BE2C (cell line): ENCODE measurements at places on chromosomes 5 and 9.

GRCh38 chr9:126724226-126724625 lies 80.6 kb upstream of the ZBTB43 start:
- no peak for DNase-seq

DNA sequence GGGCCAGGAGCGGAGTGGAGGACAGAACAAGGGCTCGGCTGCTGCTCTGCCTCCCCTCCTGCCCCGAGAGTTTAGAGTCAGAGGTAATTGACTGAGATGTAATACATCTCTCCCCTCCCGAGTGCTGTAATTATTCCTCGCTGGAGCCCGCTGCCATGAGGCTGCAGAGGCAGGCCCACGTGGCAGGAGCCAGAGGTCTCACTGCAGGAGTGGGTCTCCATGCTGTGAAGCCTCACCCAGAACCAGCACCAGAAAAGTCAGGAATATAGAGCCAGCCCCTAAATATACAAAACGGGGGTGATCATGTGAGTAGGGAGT lies 2.5 kb downstream of the FAM163B start:
- no peak for DNase-seq

- DNase-seq = no peak
Measured at GRCh38 chr9:36127652-36128244, 8.8 kb upstream of the GLIPR2 start.

GRCh38 chr9:76323490-76323889 lies 70.7 kb downstream of the RFK start:
- no peak for DNase-seq

DNA sequence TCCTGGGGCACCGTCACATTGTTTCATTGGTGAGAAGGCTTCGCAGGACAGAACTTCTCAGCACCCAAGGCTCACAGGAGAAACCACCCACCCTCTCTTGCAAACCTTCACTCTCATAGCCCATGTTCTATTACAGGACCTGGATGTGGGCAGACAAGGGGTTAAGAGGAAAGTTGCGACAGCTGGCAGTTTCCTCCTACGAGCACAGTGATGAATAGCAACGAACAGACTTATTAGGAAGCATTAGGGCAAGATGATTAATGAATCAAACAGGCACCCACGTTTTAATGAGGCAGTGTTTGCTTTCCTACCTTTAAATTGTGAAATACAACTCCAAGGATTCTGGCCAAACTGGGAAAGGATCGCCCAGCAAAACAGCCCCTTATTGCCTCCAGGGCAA lies 339.3 kb downstream of the DRD1 start:
- no peak for DNase-seq

DNA sequence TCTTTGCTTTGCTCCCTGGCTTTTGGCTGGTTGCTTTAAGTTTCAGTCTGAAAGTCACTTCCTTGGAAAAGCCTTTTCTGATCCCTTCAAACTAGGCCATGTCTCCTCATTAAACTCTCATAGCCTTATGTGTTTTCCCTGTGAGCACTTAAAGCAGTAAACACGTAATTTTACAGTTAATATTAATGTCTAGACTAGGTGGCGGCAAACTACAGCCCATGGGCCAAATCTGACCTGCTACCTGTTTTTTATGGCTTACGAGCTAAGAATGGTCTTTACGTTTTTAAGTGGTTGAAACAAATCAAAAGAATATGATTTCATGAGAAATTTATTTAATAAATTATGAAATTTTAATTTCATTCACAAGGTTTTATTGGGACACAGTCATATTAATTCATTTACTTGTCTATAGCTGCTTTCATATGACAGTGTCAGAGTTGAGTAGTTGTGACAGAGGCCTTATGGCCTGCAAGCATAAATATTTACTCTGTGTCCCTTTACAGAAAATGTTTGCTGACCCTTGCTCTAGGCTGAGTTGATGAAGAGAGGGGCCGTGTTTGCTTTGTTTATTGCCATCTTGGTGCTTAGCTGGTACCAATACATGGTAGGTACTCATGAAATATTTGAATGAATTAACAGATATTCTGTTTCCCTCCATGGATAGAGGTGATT lies 7.4 kb downstream of the SLC44A1 start:
- no peak for DNase-seq

- no peak for DNase-seq
Measured at GRCh38 chr9:35996358-35996970, 38.5 kb upstream of the OR2S2 start.

DNA sequence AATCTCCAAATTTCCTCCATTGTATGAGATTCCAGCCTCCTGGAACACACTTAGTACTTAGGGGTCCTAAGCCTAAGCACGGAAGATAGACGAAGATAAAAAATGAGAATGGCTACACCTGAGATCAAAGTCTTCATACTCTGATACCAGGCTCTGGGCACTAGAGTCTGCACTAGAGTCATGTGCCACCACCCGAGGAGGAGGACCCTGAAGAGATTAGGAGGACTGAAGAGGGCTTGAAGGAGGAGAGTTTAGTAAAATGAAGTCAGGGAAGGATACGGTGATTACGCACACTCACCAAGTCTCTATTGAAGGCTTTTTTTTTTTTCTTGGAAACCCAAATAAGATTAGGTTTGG lies 573 bp upstream of the SPATA24 start:
- DNase-seq = no peak

GRCh38 chr5:107058803-107059202 lies 611.9 kb downstream of the EFNA5 start:
- no peak for DNase-seq

- DNase-seq = peak; percentile 43
Measured at GRCh38 chr9:109311731-109312130, 9.1 kb downstream of the EPB41L4B start.

- peak; percentile 49 for DNase-seq
Measured at GRCh38 chr5:17951392-17952169, 317.3 kb downstream of the TAF11L14 start.

DNA sequence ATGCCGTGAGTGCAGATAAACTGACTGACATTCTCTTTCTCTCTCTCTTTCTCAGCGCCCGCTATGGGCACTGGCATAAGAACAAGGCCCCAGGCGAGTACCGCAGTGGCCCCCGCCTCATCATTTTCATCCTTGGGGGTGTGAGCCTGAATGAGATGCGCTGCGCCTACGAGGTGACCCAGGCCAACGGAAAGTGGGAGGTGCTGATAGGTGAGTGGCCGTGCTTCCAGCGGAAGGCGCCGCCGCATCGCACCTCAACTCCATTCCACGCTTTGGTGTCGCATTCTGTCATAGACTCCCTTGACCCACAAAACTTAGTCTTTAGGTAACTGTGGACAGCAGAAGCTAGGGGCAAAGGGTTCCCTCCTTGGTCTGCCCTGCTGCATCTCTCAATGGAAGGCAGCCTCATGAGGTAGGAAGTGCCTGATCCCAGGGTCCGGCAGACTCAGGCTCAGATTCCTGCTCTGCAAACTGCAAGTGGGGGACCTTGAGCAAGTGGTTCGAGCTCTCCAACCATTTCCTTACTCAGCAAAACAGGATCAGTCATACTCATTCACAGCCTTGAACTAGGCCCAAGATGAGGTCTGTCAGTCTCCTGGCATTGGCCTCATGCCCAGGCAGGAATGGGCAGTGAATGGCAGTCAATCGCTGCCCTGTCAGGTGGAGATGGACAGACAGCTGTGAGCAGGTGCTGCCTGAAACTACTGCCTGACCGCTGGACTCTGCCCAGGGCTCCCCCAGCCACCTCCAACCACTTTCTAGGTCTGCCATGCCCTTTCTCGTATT lies 24.2 kb upstream of the CFAP157 start:
- DNase-seq = no peak

DNA sequence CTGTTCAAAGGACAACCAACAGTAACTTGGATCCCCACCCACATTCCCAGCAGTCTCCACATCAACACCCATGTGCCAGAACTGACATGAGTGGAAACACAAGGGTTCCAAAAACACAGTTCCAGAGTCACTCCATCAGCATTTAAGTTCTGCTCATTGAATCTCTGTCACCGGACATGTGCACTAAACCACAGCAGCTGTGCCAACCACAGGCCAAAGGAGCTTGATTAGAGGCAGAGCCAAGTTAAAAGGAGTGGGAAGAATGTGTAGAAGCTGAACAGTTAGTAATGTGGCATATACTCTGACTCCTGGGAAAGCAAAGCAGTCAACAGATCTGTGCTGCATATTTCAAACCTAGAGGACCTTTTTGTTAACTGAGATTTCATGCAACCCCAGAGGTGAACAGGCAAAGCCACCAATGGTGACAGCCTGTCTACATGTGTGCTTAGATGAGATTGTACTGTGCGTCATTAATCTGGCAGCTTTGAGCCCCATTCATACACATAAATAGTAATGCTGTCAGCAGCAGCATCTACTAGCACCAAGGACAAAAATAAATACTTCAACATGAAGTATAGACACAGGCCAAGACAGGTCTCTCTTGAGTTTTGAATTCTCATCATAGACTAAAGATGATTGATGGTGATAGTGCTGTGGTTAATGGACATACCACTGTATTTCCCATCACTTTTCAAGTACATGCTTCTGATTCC lies 16.4 kb upstream of the FST start:
- DNase-seq = no peak

GRCh38 chr5:111954516-111955395 lies 197.8 kb upstream of the NREP start:
- DNase-seq = no peak

DNA sequence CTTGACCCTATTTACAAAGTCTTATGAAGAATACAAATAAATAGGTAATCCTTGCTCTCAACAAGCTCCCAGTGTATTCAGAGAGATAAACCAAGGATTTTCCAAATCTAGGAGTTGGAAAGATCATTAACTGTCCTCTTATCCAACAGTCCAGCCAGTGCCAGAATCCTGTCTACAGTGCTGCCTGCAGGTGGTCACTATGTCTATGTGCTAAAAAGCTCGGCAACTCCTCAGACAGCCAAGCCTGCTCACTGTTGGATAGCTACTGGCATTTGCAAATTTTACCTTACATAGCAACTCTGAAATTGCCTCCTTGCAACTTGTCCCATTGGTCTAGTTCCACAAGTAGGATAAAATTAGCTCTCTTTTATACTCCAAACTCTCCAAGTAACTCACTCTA lies 187.4 kb downstream of the DCP2 start:
- DNase-seq = no peak

DNA sequence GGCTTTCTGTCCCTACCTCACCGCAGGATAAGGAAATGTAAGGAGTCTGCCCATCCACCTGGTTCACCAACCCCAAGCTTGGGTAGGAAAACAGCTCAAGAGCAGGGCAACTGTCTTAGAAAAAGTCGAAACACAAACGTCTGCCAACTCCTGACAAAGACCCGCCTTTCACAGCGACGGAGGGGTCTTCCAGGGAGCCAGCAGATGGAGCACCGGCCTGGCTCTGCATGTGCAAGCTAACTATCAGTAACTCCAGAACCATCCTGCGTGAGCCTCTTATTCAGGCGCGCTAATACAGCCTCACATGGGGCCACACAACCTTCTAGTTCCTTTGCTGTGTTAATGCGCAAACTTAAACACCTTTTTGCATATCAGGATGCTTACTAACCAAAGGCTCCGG lies 26.9 kb downstream of the CAMSAP1 start:
- no peak for DNase-seq

DNA sequence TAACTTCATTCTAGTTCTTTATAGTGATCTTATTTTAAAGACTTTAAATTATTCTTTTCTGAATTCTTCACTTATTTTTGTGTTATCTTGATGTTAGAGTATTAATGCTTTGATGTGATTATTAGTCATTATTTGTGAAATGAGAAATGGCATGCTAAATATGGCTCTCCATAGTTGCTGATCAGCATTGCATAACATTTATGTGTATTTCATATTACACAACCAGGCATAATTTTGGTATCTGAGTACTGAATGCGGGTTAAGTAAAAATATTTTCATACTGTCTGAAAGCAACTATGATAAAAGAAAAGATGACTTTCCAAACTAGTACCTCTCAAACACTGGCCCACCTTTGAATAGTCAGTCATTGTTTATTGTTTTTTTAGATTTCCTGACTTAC lies 41.1 kb upstream of the CCNH start:
- no peak for DNase-seq

GRCh38 chr9:131318231-131319085 lies 28.9 kb downstream of the PLPP7 start:
- DNase-seq = no peak

GRCh38 chr5:38845526-38846378 lies at the start of gene OSMR:
OSMR (plus strand) TSS chr5:38846012; CDS start chr5:38869045, 23,033 bp downstream.
- DNase-seq = no peak

GRCh38 chr5:56047448-56047847 lies 52.7 kb upstream of the IL6ST start:
- DNase-seq = no peak

- peak; percentile 42 for DNase-seq
Measured at GRCh38 chr5:59840200-59840601, 53.3 kb downstream of the PDE4D start.

DNA sequence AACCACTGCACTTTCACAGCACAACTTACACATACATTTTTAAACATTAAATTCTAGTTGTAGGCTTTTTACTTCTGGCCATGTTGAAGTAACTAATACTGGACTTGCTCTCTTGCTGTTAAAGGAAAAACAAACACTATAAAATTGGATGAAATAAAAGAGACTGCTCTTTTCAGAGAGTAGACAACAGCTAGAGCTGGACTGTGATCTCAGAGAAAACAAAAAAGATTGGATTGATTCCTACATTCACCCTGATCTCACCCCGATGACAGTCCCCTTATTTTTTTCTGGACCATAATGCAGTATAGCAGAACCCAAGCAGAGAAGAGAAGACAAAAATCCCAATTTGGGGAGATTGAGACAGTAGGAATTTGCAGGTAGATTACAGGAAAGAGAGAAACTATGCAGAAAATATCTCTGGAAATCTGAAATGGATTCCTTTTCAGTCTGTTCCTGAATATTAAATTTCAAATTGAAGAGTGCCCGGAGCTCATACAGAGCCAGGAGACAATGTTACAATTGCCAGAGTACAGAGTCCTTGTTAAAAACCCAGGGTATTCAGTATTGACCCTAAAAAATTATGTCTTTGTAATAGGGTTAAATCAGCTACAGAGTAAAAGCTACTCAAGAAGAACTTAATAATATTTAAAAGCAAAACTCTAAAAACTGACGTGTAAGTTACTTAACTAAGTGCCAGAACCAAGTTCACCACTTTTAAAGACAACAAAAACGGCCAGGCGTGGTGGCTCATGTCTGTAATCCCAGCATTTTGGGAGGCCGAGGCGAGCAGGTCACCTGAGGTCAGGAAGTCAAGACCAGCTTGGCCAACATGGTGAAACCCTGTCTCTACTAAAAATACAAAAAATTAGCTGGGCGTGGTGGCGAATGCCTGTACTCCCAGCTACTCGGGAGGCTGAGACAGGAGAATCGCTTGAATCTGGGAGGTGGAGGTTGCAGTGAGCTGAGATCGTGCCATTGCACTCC lies 208.6 kb downstream of the MPDZ start:
- DNase-seq = no peak

GRCh38 chr5:60830581-60831127 lies 13.4 kb downstream of the ELOVL7 start:
- DNase-seq = no peak
